ENCODE measurements at places on chromosomes 1 and 21.
A peak's percentile ranks its signal among the peaks of the same experiment; 100 is the strongest.

DNA sequence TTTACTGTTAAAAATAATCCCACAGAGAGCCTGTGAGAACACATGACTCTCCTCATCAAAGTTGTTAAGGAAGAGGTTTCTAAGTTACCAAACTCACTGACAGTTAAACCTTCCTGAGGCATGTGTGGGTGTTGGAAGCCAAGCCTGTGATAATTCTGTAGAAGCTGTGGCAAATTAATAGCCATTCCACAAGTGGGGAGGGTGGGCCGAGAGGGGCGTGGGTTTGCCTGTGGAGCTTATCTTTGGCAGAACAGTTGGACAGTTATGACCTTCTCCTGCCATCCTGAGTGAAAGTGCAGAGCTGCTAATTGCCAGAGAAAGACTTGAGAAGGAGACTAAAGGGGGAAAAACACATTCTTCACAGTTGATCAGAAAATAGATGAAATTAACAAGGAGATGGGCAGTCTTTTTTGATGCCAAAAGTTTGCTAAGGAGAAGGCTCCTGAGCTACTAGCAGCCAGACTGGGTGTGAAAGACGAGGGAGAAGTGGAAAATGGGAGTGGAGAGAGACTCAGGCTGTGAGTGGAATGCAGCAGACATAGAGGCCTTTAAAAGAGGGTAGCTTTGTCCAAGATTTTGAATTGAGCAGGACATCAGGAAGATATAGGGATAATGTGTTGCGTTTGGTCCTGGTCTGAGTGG lies 1.6 kb upstream of the PLA2G2C start:
- DNase-seq: no peak

DNA sequence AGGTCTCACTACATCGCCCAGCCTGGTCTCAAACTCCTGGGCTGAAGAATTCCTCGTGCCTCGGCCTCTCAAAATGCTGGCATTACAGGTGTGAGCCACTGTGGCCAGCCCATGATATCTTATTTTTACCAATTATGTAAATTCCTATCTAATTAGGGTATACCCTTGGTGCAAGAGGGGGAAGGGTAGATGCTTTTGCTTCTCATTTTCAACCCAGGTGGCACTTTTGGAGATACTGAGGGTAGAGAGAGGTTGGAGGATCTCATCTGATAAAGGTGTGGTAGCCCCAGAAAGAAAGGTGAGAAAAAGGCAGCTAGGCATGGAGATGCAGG lies 17.4 kb downstream of the ENSA start:
- no peak for DNase-seq

DNA sequence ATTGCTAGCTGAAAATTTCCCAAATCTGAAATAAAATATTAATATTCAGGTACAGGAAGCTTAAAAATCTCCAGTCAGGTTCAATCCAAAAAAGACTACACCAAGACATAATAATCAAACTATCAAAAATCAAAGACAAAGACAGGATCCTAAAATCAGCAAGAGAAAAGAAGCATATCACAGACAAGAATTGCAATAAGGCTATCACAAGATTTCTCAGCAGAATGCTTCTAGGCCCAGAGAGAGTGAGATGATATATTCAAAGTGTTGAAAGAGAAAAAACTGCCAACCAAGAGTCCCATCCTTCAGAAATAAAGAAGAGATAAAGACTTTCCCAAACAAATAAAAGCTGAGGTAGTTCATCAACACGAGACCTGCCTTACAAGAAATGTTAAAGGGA lies 5.0 kb upstream of the SELP start:
- no peak for DNase-seq

DNA sequence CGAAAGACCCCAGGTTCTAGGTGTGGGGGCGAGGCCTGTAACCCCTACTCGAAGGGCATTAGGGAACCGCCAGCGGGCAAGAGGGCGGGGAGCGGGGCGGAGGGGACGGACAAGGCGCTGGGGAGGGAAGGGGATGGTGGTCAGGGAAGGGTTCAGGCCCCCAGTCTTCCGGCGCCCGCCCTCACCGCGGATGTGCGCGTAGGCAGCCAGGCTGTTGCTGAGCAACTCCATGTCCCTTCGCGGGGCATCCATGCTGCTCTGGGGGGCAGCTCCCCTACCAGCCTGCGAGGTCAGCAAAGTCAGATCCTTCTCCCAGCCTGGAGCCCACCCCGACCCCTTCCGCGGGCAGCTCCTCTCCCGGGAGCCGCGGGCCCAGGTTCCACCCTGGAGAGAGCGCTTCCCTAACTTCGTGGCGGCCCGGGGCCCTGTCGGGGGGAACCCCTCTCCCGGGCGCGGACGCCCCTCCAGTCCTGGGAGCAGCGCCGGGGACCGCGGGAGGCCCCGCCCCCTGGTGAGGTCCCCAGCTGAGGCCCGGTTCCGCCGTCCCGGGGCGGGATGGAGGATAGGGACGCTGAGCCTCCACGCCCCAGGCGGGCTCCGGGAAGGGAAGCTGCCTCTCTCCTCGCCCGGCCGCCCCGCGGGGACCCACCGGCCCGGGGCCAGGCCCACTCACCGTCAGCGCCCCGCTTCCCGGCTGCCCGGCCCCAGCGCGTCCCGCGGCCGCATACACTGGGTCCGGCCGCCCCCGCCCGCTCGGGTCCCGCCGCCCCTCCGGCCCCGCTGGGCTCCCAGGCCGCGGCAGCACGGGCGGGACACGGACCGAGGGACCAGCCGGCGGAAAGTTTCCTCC lies 434 bp downstream of the EVA1B start:
- DNase-seq: no peak

GRCh38 chr1:243946946-243947345 lies 96.9 kb upstream of the AKT3 start:
- DNase-seq: peak; percentile 31

- no peak for DNase-seq
Observed at GRCh38 chr1:5779608-5780323, 212.5 kb downstream of the NPHP4 start.

DNA sequence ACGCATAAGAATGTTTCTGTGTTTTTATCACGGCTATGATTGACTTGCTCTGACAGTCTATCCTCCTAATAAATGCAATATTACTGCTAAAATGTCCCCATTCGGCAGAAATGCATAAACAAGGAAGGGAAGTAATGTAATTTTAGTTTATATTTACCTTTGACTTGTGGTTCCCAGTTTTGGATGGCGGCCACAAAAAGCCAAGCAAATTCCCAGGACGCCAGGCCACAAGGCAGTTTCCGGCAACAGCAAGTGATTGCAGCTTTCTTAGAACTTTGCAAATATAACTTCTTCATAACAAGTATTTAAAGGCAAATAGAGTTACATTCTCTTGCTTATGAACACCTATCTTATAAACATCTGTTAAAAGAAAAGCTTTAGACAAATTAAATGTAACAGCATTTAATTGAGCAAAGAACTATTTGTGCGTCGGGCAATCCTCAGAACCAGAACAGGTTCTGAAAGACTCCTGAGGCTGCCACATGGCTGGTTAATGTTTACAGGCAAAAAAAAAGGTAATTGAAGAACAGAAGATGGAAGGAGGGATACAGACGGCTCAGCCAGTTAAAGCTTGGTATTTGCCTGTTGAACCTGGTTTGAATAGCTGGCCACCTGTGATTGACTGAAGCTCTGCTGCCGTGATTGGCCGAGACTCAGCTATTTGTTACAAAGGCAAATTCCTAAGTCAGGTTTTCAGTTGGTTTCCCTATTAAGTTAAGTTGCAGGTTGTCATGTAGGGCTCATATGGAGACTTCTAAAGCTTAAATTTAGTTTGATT lies 80.8 kb downstream of the C21orf91 start:
- DNase-seq: no peak

GRCh38 chr21:32140151-32140550 lies 138.7 kb downstream of the MIS18A start:
- no peak for DNase-seq

- DNase-seq: no peak
Observed at GRCh38 chr1:53362851-53363642, 35.2 kb upstream of the LRP8 start.

- DNase-seq: no peak
Observed at GRCh38 chr1:37006132-37006868, 28.0 kb downstream of the GRIK3 start.

DNA sequence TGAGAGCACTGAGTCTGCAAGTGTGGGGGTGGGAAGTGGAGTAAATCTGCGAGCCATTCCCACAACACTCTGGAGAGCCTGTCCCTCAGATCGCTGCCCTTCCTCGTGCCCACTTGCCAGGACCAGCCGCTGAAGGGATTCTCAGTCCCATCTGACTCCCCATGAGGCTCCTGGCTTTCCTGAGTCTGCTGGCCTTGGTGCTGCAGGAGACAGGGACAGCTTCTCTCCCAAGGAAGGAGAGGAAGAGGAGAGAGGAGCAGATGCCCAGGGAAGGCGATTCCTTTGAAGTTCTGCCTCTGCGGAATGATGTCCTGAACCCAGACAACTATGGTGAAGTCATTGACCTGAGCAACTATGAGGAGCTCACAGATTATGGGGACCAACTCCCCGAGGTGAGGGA lies 1.9 kb downstream of the OPTC start:
- DNase-seq: no peak

GRCh38 chr1:166905136-166905535 lies 29.1 kb upstream of the TADA1 start:
- DNase-seq: no peak

DNA sequence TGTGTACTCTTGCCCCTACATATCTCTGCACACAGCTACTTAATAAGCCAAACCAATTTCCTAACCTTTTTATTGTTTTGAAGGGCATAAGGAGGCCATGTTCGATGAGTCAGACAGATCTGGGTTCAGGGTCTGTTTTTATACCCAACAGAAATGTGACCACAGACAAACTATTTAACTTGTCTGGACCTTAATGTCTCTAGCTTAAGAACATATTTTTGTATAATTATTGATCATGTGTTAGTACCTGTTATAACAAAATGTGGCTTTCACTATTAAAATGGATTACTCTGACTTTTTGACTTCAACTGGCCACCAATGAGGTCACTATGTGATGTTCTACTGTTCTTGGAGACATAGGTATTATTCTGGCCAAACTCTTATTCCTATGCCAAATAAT lies 507.8 kb upstream of the USP24 start:
- no peak for DNase-seq

GRCh38 chr21:18023157-18023556 lies 204.0 kb upstream of the C21orf91 start:
- DNase-seq: no peak

GRCh38 chr1:89949991-89950624 lies 44.8 kb upstream of the ZNF326 start:
- no peak for DNase-seq

DNA sequence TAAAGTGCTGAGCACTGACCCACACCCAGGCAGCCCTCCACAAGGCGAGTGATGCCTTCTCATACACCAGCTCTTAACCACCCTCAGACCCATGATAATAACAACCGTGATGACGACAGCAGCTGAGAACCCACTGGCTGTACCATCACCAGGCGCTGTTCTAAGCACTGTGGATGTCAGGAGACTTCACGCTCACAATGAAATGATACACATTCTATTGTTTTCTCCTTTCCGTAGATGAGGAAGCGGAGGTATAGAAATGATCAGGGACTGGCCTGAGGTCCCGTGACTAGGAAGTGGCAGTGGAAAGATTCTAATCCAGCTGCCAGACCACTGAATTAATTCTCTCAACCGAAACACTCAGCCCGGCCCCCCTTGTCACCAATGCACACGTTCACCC lies 32.6 kb downstream of the SDC3 start:
- no peak for DNase-seq

DNA sequence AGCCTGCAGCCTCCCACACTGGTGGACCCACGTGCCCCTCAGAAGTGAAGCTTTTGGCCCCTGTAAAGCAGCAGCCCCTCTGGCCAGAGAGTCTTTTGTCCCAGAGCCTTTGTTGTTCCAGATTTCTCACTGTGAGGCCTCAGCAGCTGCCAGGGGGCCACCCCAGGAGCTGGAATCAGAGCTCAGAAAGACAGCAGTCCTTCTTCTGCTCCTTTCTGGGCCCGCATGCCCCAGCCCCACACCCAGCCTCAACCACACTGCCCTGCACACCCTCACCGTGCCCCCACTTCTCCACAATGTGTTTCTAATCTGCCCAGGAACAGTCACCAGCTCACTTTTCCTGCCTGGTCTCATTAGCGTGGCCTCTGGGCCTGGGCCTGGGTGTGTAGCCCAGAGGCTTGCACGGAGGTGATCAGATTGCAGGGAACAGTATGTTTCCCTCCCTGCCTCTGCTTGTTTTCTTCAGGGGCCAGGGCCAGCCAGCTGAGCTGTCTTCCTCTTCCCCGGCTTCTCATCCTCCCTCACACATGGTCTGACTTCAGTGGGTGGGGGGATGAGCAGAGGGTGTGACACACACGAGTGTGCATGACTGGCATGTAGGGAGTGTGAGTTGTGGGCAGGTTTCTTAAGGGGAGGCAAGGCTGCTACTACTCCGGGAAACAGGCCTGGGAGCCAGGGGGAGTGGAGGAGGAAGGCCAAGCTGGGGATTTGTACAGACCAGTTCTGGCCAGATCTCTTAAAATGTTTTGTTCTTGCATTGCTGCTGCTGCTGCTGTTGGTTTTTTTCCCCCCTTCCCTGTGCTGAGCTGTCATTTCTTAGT lies 82.5 kb upstream of the ZNF648 start:
- no peak for DNase-seq

DNA sequence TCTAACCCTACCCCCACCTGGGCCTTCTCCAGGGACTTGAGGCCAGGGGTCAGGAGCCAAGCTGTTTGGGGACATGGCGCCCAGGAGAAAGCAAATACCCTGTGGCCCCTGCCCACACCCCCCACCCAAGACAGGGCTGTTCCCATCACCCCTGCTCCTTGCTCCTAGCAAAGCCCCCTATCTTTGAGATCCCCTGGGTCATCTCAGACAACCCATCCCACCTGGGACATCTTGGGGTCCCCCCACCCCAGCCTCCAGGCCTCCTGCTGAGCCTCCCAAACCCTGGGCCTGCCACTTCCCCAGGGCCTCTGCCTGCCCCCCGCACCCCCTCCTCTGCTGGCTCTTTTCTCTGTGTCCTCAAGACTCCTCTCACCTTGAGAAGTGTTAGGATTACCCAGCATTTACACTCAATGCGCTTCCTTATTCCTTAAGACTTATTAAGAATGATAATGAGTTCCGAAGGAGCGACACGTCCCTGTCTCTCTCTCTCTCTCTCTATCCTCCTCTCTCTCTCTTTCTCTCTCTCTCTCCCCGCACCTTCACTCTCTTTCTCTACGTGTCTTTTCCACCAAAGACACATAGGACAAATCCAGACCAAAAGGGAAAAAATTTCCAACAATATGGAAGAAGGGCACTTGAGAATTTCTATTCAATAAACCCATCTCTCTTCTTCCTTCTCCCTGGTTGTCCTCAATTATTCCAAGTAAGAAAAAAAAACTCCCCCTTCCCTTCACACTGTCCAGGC lies 7.2 kb downstream of the CASZ1 start:
- DNase-seq: no peak

DNA sequence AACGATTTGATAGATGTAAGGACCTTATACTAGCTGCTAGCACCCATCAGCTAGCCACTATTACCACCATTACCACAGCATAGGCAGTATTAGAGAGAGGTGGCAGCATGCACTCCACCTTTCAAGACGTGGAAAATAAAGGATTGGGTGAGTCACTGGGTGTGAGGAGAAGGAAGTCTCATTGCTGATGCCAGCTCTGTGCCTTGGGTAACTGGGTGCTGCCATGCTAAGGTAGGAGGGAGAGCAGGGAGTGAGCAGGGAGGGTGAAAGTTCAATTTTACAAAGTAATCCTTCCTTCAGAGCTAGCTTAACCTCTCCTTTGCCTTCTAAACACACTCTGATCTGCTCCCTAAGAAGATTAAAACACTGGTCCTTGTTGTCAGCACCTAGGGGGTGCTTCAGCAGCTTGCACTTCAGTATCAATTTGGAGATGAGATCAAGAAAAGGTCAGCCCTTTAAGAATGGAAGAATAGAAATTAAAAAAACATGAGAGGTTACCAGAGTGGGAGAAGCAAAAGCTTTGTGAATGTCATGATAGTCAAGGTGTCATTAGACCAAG lies 1.8 kb upstream of the LIN9 start:
- no peak for DNase-seq

Data from CD4-positive, alpha-beta T cell (primary cell).